PC-3 (cell line): ENCODE measurements at places on chromosomes 2 and 18.
A peak's percentile ranks its signal among the peaks of the same experiment; 100 is the strongest.

DNA sequence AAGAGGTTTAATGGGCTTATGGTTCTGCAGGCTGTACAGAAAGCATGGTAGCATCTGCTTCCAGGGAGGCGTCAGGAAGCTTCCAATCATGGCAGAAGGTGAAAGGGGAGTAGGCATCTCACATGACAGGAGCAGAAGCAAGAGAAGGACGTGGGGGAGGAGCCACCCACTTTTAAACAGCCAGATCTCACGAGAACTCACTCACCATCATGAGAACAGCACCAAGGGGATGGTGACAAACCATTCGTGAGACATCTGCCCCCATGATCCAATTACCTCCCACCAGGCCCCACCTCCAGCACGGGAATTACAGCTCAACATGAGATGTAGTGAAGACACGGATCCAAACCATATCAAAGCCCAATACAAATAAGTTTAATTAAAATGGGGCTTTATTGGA lies 113.8 kb downstream of the ATL2 start:
- no peak for DNase-seq

DNA sequence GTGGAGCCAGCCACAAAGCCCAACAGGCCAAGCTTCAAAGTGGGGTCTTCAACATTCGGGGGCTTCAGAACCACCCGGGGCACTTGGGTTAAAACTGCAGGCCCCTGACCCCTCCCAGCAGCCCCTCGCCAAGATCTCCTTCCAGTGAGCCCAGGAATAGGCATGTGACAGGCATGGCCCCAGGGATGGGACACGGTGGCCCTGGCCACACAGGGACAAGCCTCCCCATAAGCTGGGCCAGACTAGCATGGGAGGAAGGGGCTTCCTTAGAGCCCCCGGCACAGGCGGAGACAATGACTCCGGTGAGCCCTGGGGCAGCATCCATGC lies 52.4 kb downstream of the BIN1 start:
- no peak for DNase-seq

DNA sequence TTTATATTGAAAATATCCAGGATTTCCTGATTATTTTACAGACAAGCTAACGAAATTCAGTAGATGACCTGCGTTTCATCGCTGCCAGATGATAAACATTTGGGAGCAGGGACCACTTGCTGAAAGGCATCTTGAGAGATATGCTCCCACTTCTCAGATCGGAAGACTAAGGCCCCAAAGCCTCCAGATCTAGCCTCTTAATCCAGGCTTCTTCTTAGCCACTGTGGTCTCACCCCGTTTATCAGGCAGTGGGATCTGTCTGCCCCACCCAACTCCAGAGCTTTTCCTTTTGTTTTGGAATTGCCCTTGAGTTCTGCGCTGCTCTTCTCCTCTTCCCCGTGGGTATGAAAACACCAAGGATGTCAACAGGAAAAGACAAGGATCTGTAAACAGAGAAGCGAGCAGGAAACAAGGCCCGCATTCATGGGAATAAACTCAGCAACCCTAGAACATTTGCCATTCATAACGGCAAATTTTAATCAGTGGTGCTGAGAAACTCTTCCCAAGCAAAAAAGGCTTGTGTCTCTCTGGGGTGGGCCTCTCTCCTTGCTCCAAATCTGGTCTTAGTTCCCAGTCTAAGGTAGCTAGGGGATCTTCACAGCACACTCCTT lies 21.4 kb downstream of the MYL12B start:
- no peak for DNase-seq

- no peak for DNase-seq
These were observed 1.2 kb upstream of the BARD1 start for GRCh38 chr2:214810671-214811070.

GRCh38 chr2:217357886-217358620 lies 498.2 kb upstream of the TNP1 start:
- no peak for DNase-seq

- no peak for DNase-seq
These were observed 394.7 kb downstream of the FBXO15 start for GRCh38 chr18:73752965-73753364.

GRCh38 chr2:107634172-107634571 lies 192.5 kb upstream of the RGPD4 start:
- no peak for DNase-seq

- peak; percentile 65 for DNase-seq
These were observed 101.7 kb upstream of the ETAA1 start for GRCh38 chr2:67295406-67295805.

DNA sequence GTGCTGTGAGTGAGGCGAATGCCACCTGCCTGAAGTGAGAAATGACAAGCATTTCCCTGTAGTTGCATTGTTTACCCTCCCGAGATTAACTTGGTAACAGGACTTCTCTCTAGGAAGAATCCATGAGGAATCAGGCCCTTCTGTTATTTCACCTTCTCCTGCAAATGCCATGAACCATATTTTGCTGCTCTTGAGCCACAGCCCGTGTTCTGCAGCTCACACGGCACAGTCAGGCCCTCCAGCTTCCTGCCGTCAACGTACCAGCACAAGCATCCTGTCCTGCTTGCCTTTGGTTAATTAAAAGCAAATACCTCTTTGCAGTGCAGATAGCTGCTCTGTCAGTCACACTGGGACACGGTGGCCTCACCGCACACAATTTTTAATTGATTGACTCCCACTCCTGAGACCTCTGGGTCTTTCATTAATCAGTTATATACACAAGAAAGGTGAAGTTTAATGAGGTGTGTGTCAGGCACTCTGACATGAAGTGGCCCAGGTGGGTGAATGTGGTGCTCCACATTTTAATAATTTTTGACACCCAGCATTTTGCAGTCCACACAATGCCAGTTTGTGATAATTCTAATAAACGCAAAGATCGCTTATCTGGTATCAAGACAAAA lies 95.3 kb upstream of the ASB18 start:
- DNase-seq, result no peak

DNA sequence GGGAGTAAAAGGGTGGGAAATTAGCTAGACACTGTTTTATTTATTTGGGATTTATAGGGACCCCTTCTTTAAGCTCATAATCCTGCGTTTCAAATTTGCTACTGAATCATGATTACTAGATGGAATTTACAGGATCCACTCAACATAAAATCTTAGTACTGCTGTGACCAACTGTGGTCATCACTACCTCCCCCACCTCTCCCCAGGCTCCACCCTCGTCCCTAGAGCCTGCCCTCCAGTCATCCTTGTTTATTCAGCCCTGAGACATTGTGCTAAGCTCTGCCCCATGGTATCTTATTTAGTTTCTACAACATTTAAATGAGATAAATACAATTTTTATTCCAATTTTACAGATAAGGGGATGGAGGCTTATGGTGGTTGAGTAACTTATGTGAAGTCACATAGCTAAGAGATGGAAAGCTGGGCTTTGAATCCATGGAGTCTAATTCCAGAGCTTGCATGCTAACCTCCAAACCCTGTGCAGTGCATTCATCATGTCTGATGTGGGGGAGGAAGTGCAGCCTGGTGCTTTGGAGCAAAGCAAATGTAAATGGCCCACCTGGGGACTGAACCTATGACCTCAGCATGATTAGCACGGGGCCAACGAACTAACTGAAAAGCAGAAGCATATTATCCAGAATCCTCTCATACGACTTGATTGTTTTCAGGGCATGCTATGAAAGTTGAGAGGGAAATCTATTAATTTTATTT lies 502.4 kb downstream of the TMEM182 start:
- no peak for DNase-seq

GRCh38 chr2:198571393-198571792 lies 767.0 kb downstream of the PLCL1 start:
- no peak for DNase-seq

- no peak for DNase-seq
These were observed 19.0 kb downstream of the UBE2E3 start for GRCh38 chr2:180999274-180999964.

DNA sequence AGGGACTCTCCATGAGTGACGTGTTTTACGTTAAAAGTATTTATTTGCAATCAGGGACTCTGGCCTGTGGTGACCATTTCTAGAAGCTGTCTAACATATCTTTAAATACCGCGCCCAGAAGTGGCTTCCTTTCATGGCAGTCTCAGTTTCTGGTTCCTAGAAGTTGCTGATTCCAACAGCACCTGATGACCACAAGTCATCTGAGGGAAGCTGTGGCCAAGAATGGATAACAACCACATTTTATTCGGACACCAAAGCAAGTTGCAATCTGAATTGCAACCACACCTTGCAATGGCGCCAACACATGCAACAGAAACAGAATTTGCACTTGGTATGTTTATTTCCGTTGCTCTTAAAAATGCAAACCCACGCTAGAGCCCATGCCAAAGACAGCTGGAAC lies 33.1 kb downstream of the MEX3C start:
- DNase-seq, result no peak

- no peak for DNase-seq
These were observed 40.3 kb downstream of the NRXN1 start for GRCh38 chr2:50991602-50992001.

DNA sequence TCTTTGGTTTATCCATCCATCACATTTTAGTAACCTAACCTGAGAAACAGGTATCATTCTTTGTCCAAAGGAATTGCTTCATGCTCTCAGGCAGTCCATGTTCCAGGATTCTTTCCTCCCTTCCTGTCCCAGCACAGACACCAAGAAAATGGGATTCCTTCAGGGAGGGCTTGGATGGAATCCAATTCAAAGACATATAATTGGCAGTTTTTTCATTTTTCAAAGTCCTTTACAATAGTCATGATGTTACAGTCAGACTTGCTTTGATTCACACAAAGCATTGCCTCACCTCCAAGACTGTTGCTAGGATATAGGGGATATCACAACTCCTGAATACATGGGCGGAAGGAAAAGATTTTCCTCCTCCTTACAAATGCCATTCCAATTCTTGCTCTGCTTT lies 241.4 kb upstream of the ACVR2A start:
- DNase-seq, result no peak

DNA sequence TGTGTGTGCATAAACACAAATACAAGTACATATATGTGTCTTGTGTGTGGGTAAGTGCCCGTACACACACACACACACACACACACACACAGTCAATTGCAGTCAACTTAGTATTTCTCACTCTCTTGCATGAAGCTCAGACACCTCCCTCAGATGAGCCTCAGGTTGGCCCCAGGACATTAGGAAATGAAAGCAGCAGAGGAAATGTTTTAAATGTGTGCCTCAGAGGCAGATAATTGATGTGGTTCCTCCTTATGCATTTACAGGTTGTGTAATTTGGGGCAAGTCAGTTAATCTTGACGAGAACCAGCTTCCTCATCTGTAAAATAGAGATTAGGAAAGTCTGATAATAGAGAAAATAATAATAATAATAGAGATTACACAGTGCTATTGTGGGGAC lies 814.0 kb upstream of the ID2 start:
- DNase-seq, result no peak

DNA sequence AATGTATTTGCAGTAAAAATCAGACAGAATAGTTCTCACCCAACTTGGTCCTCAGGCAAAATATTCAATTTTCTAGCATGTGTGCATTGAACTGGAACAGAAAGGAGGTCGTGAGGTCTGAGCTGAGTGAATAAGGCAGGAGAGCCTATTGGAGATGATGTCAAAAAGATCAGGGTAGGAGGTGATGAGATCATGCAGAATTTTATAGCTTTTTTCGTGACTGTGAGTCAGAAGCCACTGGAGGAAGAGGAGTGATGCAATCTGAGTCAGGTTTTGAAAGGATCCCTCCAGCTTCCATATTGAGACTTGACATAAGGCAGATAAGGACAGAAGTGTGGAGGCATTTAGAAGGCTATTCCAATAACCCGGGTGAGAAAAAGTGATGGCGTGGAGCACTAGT lies 299.5 kb upstream of the SOX11 start:
- no peak for DNase-seq

GRCh38 chr2:237901932-237902850 lies 42.8 kb downstream of the RAMP1 start:
- no peak for DNase-seq

DNA sequence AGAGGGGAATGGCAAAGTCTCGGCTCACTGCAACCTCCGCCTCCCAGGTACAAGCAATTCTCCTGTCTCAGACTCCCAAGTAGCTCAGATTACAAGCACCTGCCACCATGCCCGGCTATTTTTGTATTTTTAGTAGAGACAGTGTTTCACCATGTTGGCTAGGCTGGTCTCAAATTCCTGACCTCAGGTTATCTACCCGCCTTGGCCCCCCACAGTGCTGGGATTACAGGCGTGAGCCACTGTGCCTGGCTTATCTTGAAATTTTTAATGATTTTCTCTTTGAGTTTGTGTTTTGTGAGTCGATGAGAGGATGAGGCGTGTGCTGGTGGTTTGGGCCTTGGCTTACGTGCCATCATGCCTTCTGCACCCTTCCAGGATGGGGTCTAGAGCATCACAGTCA lies 101.3 kb upstream of the ST3GAL5 start:
- DNase-seq, result no peak

DNA sequence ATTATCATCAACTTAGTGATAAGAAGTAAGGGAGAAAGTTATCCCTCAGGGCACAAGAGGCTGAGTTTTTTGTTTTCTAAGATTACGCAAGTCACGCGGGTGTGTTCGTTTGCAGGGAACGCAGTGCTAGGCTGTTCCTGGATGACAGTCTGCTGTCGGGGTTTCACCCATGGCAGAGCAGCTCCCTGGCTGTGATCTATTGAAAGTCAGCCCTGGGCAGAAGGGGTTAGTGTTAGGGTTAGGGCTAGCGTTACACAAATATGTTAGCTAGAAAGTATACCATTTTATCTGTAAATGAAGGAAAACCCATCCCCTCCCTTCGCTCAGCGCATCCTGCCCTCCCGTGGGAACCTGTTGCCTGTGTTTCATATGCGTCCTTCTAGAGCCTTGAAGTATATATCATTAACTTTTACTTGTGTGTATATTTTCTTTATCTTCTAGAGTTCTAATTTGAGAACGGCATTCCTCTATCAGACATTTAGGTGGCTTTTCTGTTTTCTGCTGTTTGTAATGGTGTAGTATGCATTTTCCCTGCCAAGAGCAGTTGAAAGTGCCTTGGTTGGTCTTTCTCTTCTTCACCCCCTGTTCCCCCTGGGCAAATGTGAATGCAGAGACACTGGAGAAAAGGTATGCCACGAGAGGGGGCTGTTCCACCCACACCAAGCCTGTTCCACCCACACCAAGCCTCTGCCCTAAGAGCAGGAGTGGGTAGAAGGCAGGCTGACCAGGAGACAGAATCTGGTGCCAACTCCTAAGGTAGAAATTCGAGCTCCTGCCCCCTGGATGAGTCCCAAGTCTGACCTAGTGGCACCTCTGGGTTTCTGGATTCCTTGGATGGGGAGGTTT lies 47.0 kb downstream of the ARMC9 start:
- DNase-seq, result peak; percentile 36
